Left cardiac atrium (tissue), 4 donors: ENCODE measurements at places on chromosomes 7 and 10. TPM values are rescaled to one million over a fixed set of nuclear protein-coding genes. Genes with fewer than 3 reads are reported as not detected.
A peak's percentile ranks its signal among the peaks of the same experiment; 100 is the strongest.

- no peak for DNase-seq
Measured at GRCh38 chr10:58957517-58957916, 218.9 kb upstream of the PHYHIPL start.

GRCh38 chr10:97788552-97789442 is 17.0 kb upstream of the SFRP5 start:
- DNase-seq: peak; percentile 86

- DNase-seq: no peak
Measured at GRCh38 chr7:24504836-24505235, 68.4 kb upstream of the PALS2 start.

- DNase-seq: no peak
Measured at GRCh38 chr7:100476903-100477870, 1.8 kb downstream of the TSC22D4 start.

DNA sequence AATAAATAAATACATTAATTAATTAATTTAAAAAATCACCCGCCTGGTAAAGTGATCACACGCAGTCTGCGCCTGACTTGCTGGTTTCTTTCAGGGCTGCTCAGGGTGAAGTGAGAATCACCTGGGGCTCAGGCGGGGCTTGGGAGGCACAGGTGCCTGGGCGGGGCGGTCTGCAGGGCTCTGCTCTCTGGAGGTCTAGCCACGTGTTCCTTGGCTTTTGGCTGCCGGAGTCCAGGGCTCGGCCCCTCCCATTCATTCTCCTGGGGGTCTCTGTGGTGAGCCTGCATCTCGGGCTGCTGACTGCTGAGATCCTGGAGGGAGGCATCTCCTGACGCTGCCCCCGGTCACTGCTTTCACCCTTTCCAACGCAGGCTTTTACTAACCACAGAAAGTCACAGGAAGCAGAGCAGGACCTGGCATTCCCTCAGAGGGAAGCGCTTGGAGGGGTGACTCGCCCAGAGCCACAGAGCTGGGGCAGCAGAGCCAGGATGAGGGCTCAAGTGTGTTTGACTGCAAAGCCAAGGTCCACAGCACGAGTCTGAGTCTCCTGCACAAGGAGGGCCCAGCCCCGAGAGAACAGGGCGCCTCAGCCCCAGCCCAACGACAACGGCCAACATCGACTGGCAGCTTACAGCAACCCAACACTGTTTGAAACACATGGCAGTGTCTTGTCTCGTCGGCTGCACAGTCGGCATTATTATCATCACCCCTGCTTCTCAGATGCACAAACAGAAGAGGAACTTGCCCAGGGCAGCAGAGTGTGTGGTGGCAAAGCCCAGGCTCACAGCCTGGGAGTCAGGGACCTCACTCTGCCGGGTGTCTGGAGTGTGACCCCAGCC is 22.4 kb upstream of the MNX1 start:
- no peak for DNase-seq

DNA sequence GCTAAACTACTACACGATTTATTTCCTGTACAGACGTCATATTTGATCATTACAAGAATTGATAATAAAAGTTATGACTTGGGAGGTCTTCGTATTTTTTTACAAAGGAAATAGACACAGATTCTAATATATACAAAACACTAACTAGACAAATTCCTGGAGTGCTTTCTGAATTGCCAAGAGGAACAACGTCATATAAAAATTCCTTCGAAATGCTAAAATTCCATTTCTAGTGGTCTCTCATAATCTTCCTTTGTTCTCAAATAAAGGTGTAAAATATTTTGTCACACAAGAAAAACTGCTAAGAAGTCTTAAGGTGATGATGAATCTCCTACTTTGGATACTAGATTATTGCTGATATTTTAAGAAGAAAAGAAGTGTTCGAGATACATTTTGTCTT is 85.4 kb downstream of the CDK6 start:
- DNase-seq: no peak

DNA sequence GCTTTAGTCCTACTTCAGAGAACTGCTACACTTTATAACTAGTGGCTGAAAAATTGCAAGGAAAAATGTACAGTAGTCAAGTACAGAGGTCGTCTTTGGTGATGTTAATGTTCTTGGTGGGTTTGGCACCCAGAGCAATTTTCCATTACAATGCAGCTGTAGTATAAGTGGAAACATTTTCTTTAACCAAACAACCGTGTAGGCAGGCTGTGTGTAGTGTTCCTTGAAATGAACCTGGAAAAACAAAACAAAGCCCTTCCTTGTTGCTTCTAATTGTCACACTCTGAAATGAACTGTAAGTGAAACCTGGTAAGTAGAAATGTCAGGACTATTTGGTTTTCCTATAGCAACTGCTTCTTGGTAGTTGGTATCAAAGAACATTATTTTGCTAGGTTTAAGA is 256.9 kb downstream of the MDFIC start:
- DNase-seq: no peak

DNA sequence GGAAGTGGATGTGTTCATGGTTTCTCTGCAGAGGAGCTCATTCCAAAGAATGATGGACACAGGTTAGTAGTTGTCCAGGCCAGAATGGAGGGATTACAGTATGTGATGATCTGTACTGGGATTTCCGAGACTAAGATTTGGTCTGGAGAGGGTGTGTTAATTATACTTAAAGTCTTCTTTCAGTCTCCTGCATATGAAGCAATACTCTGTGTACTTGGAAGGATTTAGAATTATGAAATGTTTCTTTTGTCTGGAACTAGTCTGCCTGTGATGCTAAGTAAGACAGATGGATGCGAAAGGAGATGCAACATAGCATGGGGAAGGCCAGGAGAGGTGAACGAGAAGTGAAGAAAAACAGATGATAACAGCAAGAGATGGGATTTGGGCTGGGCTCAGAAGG is 305.1 kb upstream of the LYZL1 start:
- no peak for DNase-seq

GRCh38 chr10:45456822-45457221 is 82.8 kb downstream of the ALOX5 start:
- no peak for DNase-seq

DNA sequence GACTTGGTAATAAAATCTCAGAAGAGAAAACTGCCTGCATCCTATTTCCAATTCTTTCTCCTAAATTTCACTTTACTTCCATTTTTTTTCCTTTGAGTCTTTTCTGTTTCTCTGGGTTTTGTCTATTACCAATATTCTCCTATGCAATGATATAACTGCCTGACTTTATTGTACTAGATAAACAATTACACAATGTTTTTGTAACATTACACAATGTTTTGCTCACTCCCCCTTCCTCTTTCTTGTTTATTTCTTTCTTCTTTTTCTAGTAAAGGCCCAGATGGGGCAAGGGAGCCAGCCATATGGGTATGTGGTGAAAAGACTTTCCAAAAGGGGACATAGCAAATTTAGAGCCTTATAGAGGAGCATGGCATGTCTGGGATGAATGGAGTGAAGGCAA is 278.7 kb upstream of the PHYHIPL start:
- no peak for DNase-seq

DNA sequence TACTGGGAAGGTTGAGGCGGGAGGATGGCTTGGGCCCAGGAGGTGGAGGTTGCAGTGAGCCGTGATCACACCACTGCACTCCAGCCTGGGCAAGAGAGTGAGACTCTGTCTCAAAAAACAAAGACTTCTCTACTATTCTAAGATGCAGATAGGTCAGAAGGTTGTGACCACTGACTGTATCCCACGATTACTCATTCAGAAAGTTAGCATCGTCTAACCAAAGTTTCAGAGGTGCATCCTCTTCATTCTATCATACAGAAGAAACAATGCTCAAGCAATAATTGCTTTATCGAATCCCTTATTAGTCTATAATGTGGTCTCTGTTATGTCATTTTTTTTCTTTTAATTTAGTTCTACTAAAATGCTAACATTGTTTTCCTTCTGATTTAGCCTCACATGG is 348.7 kb upstream of the LRGUK start:
- no peak for DNase-seq

GRCh38 chr7:137978464-137979237 is 23.2 kb downstream of the CREB3L2 start:
- peak; percentile 75 for DNase-seq

GRCh38 chr7:17319164-17320101 is 21.0 kb downstream of the AHR start:
- DNase-seq: no peak

DNA sequence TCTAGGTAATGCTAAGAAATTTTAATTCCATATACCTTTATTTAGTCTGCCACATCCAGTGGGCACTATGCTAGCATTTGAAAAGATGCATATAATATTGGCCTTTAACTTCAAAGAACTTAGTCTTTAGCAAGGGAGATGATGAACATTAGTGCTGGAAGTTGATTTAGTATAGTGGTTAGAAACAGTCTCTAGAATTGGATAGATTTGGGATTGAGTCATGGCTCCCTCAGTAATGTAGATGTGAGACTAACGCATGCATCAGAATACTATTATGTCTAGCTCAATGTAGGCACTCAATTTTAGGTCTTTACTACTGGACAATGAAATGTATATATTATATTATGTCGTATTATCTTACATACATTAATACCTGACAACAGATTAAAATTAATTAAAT is 5.8 kb downstream of the DKK1 start:
- no peak for DNase-seq

The PLEKHS1 gene
- not detected for total RNA-seq

The ASB10 gene
- total RNA-seq: 12.8 TPM

The ASZ1 gene
- not detected for total RNA-seq

The PGAM2 gene
- 1,159 TPM for total RNA-seq

The JAKMIP3 gene
- total RNA-seq: 1.1 TPM
